ENCODE measurements at places on chromosomes 16 and 17. TPM values are rescaled to one million over a fixed set of nuclear protein-coding genes. Genes with fewer than 3 reads are reported as not detected.

The ZNF19 gene
- total RNA-seq: 4.9 TPM

The ASPHD1 gene
- total RNA-seq: 13.0 TPM

The KRT32 gene
- not detected for total RNA-seq

The HEATR9 gene
- total RNA-seq: not detected

The CDH8 gene
- total RNA-seq: 41.6 TPM

The PRR15L gene
- not detected for total RNA-seq

The CD300H gene
- not detected for total RNA-seq

The CRYBA1 gene
- not detected for total RNA-seq

The ITGAX gene
- 0.98 TPM for total RNA-seq

The PPM1E gene
- 51.6 TPM for total RNA-seq

The OR2C1 gene
- 0.49 TPM for total RNA-seq
